ENCODE measurements at places on chromosomes 6 and 20.

DNA sequence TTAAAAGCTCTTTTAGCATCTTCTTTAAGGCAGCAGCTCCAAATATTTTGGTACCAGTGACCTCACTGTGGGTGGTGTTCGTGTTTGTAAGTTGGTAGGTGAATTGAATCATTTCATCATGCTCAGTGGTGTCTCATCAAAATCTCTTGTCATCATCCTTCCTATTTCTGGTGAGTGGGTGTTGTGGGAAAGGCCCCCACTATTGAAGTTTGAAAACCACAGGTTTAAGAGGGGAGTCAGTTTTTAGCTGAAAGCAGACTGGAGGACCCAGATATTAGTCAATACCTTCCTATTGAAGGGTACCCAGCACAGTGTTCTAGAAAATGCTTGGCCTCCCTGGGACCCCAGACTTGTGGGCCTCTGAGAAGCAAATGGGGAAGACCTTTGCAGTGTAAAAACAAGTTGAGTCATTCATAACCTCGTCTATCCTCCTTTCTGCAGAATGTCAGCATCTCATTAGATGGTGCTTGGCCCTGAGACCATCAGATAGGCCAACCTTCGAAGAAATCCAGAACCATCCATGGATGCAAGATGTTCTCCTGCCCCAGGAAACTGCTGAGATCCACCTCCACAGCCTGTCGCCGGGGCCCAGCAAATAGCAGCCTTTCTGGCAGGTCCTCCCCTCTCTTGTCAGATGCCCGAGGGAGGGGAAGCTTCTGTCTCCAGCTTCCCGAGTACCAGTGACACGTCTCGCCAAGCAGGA, 3.7 kb downstream of the PIM1 start:
- DNase-seq: peak; percentile 50

- no peak for DNase-seq
These were observed 18.2 kb upstream of the ZNF831 start for GRCh38 chr20:59145247-59145923.

GRCh38 chr20:35776513-35777101, 4.8 kb downstream of the PHF20 start:
- DNase-seq: no peak

- no peak for DNase-seq
These were observed 3.4 kb downstream of the CYB5R4 start for GRCh38 chr6:83862776-83863471.

GRCh38 chr6:93341900-93342613, 77.3 kb downstream of the EPHA7 start:
- no peak for DNase-seq

DNA sequence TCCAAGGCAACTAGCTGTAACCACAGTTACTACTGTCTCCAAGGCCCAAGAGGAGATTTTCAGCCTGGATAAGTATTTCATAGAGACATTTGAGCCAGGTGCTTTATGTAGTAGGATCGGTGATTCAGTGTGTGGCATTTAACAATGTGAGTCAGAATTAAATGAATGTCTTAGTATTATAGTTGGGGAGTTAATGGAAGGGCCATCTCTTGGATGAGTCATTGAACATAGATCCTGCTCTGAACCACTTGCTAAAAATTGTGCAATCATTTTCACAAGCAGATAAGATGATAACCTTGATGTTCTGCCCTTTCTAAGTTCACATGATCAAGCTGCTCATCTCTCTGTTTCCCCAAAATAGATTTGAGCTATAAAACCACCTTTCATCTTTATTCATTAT, 668.9 kb upstream of the CITED2 start:
- DNase-seq: no peak

DNA sequence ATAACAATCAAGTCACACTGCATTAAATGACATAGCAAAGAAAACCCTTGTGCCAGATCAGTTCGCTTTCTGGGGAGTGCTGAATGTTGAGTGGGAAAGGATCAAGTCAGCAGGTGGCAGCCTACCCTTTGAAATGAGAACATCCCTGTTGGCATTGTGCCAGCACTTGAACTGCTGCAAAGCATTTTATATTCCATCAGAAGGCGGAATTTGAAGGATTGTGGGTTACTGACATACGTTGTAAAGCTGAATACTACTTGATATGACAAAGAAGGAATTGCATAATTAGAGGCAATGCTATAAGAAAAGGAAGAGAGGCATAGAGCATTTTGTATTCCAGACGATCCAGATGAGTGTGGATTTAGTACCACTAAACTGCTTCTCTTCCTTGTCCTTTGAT, 26.5 kb downstream of the BCKDHB start:
- peak; percentile 18 for DNase-seq

DNA sequence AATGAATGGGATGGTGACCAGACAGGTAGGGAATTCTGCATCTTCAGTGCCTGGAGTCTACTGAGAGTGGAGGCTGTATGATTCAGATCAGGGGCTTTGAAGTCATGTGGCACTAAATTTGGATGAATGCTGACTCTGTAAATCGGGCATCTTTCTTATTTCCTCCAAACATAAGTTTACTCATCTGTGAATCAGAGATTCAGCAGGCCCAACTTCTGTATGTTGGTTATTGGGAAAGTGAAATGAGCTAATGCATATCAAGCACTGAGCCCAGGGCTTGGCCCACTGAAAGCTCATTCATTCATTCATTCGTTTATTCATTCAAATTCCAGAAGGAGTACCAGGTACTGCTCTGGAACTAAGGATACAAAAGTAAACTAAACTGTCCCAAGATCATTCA, 192.3 kb upstream of the RIN2 start:
- no peak for DNase-seq

GRCh38 chr6:36340618-36341454, 4.1 kb upstream of the BNIP5 start:
- DNase-seq: peak; percentile 77

- DNase-seq: no peak
These were observed 420.1 kb downstream of the NKAIN2 start for GRCh38 chr6:124223611-124224345.

DNA sequence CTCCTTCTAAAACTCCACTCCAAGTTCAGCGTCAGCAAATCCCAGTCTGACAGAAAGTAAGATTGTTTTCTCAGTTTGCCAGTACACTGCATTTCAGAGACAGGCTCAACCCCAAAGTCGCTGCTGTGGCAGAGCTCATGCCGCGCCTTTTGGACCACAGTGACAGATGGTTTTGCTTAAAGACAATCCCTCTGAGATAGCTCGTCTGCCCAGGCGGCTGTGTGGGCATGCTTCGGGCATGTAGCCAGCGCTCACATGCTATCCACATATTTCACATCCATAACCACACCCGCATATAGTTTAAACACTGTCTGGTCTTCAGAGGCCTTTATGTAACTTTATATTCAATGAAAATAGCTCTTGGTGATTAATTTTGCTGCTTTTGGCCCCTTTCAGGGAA, 14.7 kb upstream of the PXDC1 start:
- no peak for DNase-seq

DNA sequence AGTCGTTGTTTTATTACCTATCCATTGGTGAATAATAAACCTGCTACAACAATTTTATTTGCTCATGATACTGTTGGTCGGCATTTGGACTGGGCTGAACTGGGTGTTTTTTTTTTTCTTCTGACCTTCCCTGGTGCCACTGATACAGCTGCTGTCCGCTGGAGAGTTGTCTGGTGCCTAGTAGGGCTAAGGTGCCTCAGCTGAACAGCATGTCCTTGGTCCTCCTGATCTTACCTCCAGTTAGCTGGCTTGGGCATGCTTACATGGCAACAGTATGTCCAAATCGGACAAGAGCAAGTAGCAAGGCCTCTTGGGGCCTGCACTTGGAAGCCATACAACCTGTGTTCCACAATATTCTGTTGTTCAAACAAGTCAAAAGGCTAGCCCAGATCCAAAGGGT, 563.4 kb downstream of the BMP2 start:
- DNase-seq: no peak

- DNase-seq: no peak
These were observed 16.7 kb downstream of the MGME1 start for GRCh38 chr20:17985388-17986018.

DNA sequence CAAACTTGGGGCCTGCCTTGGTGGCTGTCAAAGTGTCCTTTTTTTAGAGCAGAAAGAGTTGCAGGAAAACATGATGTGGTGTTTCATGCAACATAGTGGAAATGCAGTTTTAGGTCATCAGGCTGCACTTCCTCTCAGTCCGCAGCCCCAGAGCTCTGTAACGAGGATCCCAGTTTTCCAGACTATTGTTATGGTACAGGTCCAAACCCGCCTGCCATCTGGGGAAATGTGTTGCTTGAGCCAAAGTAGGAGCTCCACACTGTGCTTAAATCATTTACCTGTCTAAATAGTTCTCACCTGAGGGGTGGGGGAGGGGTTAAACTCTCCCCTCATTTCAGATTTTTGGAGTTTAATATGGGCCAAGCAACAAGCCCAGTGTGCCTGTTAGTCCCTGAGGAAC, 59.8 kb downstream of the GOPC start:
- DNase-seq: no peak

GRCh38 chr6:110738899-110739365, 76.3 kb downstream of the CDK19 start:
- DNase-seq: no peak

- no peak for DNase-seq
These were observed 134.2 kb downstream of the GMDS start for GRCh38 chr6:2111162-2111677.

DNA sequence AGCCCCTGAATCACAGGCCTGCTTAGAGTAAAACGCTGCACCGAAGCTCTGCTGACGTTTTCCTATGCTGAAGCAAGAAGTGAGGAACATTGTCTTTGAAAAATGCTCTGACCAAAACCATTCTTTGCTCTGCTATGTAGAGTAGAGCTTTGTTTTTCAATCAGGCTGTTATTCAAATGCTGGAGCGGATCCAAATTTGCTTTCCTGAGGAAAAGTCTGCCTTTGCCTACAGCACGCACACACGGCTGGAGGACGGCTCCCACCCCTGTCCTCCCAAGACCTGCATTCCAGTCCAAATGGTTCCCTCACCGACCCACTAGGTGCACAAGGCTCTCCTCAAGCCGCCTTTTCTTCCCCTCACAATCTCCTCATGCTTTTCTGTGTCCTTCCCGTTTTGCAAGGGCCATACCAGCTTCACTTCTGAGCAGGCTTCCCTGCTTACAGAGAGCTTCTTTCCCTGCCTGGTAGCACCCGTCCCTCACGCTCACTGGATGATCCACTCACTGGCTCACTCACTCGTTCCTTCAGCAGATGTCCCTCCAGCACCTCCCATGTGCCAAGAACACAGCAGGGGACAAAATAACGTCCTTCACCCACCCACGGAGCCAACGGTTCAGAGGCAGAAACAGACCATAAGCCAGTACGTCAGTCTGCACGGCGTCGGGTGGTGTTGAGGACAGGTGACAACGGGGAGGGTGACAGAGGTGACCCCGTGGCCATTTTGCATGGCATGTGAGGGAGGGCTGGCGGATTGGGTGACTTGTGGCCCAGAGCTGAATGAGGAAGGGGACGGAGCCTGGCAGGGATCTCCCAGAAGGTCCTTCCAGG, 137.9 kb upstream of the NEDD9 start:
- no peak for DNase-seq

GRCh38 chr20:64105846-64106434, 1.4 kb downstream of the NPBWR2 start:
- DNase-seq: peak; percentile 11

- no peak for DNase-seq
These were observed 122.6 kb downstream of the PRND start for GRCh38 chr20:4844325-4844724.

- DNase-seq: no peak
These were observed 17.6 kb upstream of the IFNGR1 start for GRCh38 chr6:137236581-137237355.

DNA sequence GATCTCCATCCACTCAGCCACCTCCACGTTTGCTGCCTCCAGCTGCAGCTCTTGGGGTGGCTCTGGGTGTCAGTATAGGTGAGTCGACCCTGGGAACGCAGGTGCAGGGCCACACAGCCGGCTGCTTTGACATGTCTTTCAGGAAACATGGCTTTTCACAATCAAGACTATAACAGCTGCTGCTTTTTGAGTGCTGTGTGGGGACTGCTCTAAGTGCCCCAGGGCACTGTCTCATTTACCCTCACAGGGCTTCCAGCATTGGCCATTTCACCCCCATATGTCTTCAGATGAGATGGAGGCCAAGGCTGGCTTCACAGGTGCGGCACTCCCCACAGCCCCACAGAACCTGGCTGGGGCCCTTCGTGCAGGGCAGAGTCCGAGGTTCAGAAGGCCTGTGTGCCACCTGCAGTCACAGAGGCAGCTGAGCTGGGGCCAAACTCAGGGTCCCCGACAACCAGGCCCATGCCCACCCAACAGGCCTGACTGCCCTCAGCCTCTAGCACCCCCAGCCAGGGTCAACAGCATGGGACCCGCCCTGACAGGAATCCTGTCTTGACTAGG, 14.9 kb upstream of the CST7 start:
- DNase-seq: no peak

GRCh38 chr20:45890985-45891983, at the start of the genes CTSA and NEURL2:
Gene CTSA, plus strand, starts transcription at chr20:45891335. Its CDS starts 234 bp downstream, at chr20:45891569.
Gene NEURL2, minus strand, starts transcription at chr20:45891208. Its CDS starts 217 bp downstream, at chr20:45890991.
- peak; percentile 82 for DNase-seq

- no peak for DNase-seq
These were observed 223.3 kb upstream of the ZNF217 start for GRCh38 chr20:53816872-53817398.

- DNase-seq: no peak
These were observed 11.6 kb upstream of the ELOVL5 start for GRCh38 chr6:53360093-53360912.

- no peak for DNase-seq
These were observed 38.4 kb upstream of the CCDC167 start for GRCh38 chr6:37538107-37538506.

- DNase-seq: no peak
These were observed 72.4 kb downstream of the ADTRP start for GRCh38 chr6:11706171-11706570.

DNA sequence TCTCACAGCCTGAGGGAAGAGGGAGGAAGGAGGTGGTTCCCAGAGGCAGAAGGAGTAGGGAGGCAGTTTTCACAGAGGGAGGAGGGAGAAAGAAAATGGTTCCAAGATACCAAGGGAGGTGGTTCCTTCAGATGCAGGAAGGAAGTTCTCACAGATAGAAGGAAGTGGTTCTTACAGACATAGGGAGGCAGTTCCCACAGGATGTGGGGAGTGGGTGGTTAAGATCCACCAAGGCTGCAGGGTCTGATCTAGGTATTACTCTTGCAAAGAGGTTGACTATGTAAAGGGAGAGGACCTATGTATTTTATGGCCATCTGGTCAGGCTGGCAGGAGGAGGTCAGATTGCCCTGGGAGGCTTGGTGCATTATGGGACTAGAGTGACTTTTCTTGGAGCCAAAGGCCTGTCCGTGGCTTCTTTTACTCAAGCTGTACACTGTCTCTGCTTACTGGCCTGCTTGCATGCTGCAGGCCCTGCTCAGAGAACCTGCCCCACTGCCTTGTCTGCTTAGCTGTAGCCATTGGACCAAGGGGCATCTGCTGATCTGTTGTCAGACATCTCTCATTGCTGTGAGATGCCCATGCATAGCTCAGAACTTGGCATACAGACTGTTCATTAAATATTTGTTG, 283.7 kb downstream of the DHX35 start:
- DNase-seq: no peak

All from activated T-cell treated with anti-CD3 and anti-CD28 coated beads, Interleukin-2, amount 50 U/mL, for 1 hour (primary cell).